Activated CD4-positive, alpha-beta T cell treated with anti-CD3 and anti-CD28 coated beads, Interleukin-2, amount 10 ng/mL, durations not matched to agents 7 days and 5 days (primary cell): ENCODE measurements at places on chromosomes 3 and 15. TPM values are rescaled to one million over a fixed set of nuclear protein-coding genes. Genes with fewer than 3 reads are reported as not detected.

GRCh38 chr3:51904034-51904823 is 1.1 kb upstream of the IQCF1 start:
- no peak overlapping the region for H3K27ac ChIP-seq
- no peak overlapping the region for H3K4me3 ChIP-seq
- no peak for DNase-seq
- no peaks in the 10 kb centered on the region for H3K4me1 ChIP-seq

ANKDD1A gene
- total RNA-seq = 0.87 TPM

- H3K36me3 ChIP-seq = no peaks in the 10 kb centered on the region
- H3K27me3 ChIP-seq = peaks cover 3% of the 10 kb centered on the region
- no peak for DNase-seq
- no peak overlapping the region for H3K27ac ChIP-seq
- H3K4me1 ChIP-seq = peaks cover 1% of the 10 kb centered on the region
These were observed 6.8 kb downstream of the UBE2E2 start for GRCh38 chr3:23209747-23210487.

FAM81A gene
- total RNA-seq = 0.57 TPM

- no peak for DNase-seq
- H3K27ac ChIP-seq = no peak overlapping the region
- no peaks in the 10 kb centered on the region for H3K27me3 ChIP-seq
These were observed 79.8 kb downstream of the RFTN1 start for GRCh38 chr3:16433701-16434151.

- peak overlapping the region; percentile 97 for H3K27ac ChIP-seq
- no peaks in the 10 kb centered on the region for H3K27me3 ChIP-seq
- H3K4me3 ChIP-seq = peak overlapping the region; percentile 79
- no peak for DNase-seq
- peaks cover 30% of the 10 kb centered on the region for H3K36me3 ChIP-seq
These were observed 4.3 kb downstream of the CSRNP1 start for GRCh38 chr3:39149059-39149455.

DNA sequence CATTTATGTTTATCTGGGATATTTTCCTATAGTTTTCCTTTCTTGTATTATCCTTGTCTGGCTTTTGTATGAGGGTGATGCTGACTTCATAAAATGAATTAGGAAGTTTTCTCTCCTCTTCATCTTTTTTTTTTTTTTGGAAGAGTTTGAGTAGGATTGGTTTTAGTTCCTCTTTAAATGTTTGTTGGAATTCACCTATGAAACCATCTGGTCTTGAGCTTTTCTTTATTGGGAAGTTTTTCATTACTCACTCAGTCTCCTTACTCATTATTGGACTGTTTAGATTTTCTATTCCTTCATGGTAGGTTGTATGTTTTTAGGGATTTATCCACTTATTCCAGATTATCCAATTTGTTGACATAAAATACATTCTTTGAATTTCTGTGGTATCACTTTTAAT is 18.7 kb upstream of the MASP1 start:
- no peaks in the 10 kb centered on the region for H3K36me3 ChIP-seq
- H3K4me3 ChIP-seq = no peak overlapping the region
- peaks cover 29% of the 10 kb centered on the region for H3K27me3 ChIP-seq
- H3K27ac ChIP-seq = no peak overlapping the region

SLC9C1 gene
- not detected for total RNA-seq

IQCF5 gene
- not detected for total RNA-seq

ARPP19 gene
- 178 TPM for total RNA-seq

DNA sequence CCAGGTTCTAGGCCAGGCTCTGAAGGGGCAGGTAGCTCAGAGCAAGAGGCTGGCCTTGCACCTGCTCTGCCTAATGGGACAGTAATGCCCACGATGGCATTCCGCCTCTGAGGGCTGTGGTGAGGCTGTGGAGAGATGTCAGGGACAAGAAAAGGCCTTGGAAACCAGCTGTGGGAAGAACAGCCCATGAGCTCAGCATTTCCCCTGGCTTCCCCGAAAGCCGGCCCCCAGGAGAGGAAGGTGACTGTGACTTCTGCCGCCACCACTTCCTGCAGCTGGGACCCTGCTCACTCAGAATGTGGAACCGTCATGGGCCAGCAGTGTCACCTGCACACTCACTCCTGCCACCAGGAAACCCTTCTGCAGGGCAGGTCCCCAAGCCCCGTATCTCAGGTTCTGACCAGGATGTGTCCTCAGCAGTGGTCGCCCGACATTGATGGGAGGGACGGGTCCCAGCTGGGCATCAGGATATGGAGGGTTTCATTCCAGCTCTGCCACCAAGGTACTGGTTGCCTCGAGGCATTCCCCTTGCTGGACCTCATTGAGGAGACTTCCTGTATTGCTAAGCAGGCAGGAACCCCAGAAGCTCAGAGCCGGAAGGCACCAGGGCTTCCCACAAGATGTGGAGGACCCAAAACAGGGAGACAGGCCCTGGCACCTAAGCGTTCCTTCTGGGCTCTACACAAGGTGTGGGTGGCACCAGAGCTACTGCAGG is 30.7 kb downstream of the SEMA7A start:
- peaks cover 63% of the 10 kb centered on the region for H3K4me1 ChIP-seq
- peak; percentile 72 for DNase-seq
- H3K4me3 ChIP-seq = peak overlapping the region; percentile 37

FEZF2 gene
- not detected for total RNA-seq

DNA sequence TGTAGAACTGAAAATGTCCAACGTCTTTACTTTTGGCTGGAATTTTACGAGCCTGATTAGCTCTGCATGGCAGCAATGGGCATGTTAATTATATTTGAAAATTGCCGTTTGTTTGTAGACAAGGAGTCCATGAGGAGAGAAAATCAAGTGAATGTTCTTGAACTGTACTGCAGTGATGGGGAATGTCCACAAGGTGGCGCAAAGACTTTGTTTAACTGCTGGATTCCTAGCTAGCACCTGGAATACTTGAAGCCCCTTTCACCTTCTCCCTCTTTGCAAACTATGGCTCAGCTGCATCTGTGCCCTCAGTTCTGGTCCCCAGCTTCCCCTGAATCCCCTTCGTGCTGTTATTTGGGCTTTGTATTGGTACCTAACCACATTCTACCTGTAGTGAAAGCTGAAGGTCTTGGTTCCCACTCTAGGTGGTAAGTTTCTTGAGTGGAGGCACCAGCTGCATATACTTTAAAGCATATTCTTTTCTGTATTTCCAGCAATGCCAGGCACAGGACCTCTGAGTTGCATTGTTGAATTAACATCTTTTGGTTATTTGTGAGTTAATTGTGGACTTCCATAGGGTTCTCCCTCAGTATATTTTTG is 25.3 kb downstream of the EXOG start:
- no peak overlapping the region for H3K27ac ChIP-seq
- peaks cover 45% of the 10 kb centered on the region for H3K36me3 ChIP-seq
- no peak overlapping the region for H3K4me3 ChIP-seq
- peaks cover 35% of the 10 kb centered on the region for H3K4me1 ChIP-seq

DNA sequence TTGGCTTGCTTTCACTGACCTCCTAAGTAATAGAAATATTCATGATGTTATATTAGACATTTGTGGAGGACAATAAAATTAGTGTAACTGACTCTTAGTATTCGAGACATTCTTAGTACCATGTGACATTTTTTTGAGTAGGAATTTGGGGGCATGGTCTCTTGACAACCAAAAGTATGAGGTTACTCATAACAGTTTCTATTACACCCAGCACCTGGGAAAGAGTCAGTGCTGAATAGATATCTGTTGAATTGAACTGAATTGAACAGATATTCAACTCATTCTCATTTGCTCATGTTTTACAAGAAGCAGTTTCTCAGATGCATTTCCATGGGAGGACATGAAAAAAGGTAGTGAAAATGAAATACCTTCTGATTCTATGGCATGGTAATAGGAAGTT is 84.4 kb downstream of the CMSS1 start:
- no peaks in the 10 kb centered on the region for H3K36me3 ChIP-seq
- no peaks in the 10 kb centered on the region for H3K27me3 ChIP-seq
- H3K4me3 ChIP-seq = no peak overlapping the region
- DNase-seq = no peak
- no peak overlapping the region for H3K27ac ChIP-seq

DNA sequence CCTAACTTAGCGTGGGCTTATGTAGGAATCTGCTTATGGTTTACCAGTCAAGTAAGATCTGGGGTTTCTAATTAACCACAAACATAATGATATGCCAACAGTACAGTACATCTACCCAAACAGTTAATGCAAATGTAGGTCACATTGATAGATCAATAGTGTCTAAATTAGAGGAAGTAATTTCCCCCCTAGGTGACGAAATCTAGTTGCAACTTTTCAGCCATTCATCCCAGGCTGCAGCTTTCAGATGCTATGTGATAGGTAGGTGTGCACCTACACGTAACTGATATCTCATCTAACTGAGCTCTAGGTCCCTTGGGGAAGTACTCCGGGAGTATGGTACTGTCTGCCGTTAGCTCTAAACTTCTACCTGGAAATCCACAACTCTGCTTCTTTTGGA is 57.2 kb downstream of the CRTC3 start:
- no peak for DNase-seq
- no peak overlapping the region for H3K27ac ChIP-seq
- H3K36me3 ChIP-seq = peaks cover 56% of the 10 kb centered on the region
- H3K27me3 ChIP-seq = no peaks in the 10 kb centered on the region
- no peak overlapping the region for H3K4me3 ChIP-seq
- H3K4me1 ChIP-seq = peaks cover 53% of the 10 kb centered on the region
